ENCODE measurements at places on chromosomes 1 and 21. TPM values are rescaled to one million over a fixed set of nuclear protein-coding genes. Genes with fewer than 3 reads are reported as not detected.

The MROH9 gene
- total RNA-seq: not detected

The CLCA1 gene
- total RNA-seq: not detected

The RIIAD1 gene
- not detected for total RNA-seq

The CFHR5 gene
- total RNA-seq: not detected

The OR2T35 gene
- not detected for total RNA-seq

The PTPRC gene
- total RNA-seq: 317 TPM

The RXFP4 gene
- not detected for total RNA-seq

The ORC1 gene
- total RNA-seq: 43.7 TPM

The HAO2 gene
- total RNA-seq: not detected

The S100A7 gene
- not detected for total RNA-seq

The WNT2B gene
- not detected for total RNA-seq

The CBR3 gene
- total RNA-seq: 7.1 TPM

The FCGR1A gene
- not detected for total RNA-seq

The IL19 gene
- not detected for total RNA-seq

The TXLNA gene
- 103 TPM for total RNA-seq

The TRIM67 gene
- not detected for total RNA-seq

The TEDDM1 gene
- total RNA-seq: not detected

The AHDC1 gene
- 11.2 TPM for total RNA-seq

The TNFAIP8L2 gene
- 25.7 TPM for total RNA-seq

The RWDD3 gene
- total RNA-seq: 13.3 TPM

The RNU1-1 gene
- total RNA-seq: 907 TPM

The FAM177B gene
- not detected for total RNA-seq

The KRTAP11-1 gene
- total RNA-seq: not detected

The L1TD1 gene
- total RNA-seq: not detected

The TDRKH gene
- total RNA-seq: 13.1 TPM

All from activated CD8-positive, alpha-beta memory T cell treated with anti-CD3 and anti-CD28 coated beads for 36 hours (primary cell).